ENCODE measurements at places on chromosomes 2 and 18.

- no peak for DNase-seq
These were observed 19.1 kb upstream of the ITGA6 start for GRCh38 chr2:172408143-172408766.

GRCh38 chr18:26893996-26894395 is 28.5 kb upstream of the AQP4 start:
- no peak for DNase-seq

DNA sequence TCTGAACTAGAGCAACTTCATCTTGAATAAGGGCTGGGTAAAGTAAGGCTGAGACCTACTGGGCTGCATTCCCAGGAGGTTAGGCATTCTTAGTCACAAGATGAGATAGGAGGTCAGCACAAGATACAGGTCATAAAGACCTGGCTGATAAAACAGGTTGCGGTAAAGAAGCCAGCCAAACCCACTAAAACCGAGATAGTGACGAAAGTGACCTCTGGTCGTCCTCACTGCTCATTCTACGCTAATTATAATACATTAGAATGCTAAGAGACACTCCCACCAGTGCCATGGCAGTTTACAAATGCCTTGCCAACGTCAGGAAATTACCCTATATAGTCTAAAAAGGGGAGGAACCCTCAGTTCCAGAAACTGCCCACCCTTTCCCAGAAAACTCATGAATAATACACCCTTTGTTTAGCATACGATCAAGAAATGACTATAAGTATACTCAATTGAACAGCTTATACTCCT is 109.1 kb downstream of the FIGN start:
- DNase-seq, result no peak

- DNase-seq, result no peak
These were observed 127.4 kb downstream of the CCDC102B start for GRCh38 chr18:68925268-68925667.

DNA sequence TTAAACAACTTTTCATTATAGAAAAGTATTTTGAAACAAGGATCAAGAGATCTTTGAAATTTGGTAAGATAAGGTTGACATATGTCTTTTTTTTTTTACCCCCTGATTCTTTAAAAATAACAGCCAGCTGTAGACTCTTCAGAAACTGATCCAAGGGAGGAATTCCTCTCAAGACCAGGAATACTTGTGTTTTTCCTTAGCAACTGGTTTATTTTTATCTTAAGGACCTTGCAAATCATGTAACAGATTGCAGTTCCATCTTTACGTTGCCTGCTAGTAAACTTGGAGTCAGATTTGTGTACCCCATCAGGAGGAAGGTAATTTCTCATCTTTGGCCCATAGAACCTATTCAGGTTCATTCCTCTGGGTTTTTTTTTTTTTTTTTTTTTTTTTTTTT is 71.6 kb downstream of the BOLA3 start:
- DNase-seq, result no peak

GRCh38 chr2:46241344-46241743 is 55.9 kb upstream of the EPAS1 start:
- DNase-seq, result no peak

GRCh38 chr2:72147303-72147971 is at the start of gene CYP26B1:
CYP26B1 (minus strand) TSS chr2:72147862; CDS start chr2:72147834, 28 bp downstream.
- DNase-seq, result no peak

GRCh38 chr18:51092117-51092516 is 62.1 kb downstream of the SMAD4 start:
- DNase-seq, result no peak

- no peak for DNase-seq
These were observed 42.4 kb downstream of the EHBP1 start for GRCh38 chr2:62747876-62748275.

- DNase-seq, result no peak
These were observed 498.4 kb downstream of the XIRP2 start for GRCh38 chr2:167386694-167387093.

GRCh38 chr2:178331474-178332432 is 119.2 kb downstream of the PRKRA start:
- DNase-seq, result no peak

Data from AG09319 (cell line).